ENCODE measurements at places on chromosomes 6 and 20. TPM values are rescaled to one million over a fixed set of nuclear protein-coding genes. Genes with fewer than 3 reads are reported as not detected.

The WFDC10B gene
- total RNA-seq = not detected

The PTCHD4 gene
- 0.61 TPM for total RNA-seq

The PRPH2 gene
- 1.00 TPM for total RNA-seq

The SEMG1 gene
- total RNA-seq = not detected

The PRND gene
- total RNA-seq = not detected

The PRL gene
- total RNA-seq = not detected

The TRIM38 gene
- total RNA-seq = 1.3 TPM

The RBPJL gene
- total RNA-seq = not detected

The TREM2 gene
- total RNA-seq = not detected

The ZBTB12 gene
- 2.2 TPM for total RNA-seq

The ERVFRD-1 gene
- not detected for total RNA-seq

The NKX2-4 gene
- not detected for total RNA-seq

The IPCEF1 gene
- 2.3 TPM for total RNA-seq

The GJA10 gene
- not detected for total RNA-seq

Data from heart right ventricle (tissue), 16 donors.